ENCODE measurements at places on chromosomes 12 and 14.
A peak's percentile ranks its signal among the peaks of the same experiment; 100 is the strongest.

DNA sequence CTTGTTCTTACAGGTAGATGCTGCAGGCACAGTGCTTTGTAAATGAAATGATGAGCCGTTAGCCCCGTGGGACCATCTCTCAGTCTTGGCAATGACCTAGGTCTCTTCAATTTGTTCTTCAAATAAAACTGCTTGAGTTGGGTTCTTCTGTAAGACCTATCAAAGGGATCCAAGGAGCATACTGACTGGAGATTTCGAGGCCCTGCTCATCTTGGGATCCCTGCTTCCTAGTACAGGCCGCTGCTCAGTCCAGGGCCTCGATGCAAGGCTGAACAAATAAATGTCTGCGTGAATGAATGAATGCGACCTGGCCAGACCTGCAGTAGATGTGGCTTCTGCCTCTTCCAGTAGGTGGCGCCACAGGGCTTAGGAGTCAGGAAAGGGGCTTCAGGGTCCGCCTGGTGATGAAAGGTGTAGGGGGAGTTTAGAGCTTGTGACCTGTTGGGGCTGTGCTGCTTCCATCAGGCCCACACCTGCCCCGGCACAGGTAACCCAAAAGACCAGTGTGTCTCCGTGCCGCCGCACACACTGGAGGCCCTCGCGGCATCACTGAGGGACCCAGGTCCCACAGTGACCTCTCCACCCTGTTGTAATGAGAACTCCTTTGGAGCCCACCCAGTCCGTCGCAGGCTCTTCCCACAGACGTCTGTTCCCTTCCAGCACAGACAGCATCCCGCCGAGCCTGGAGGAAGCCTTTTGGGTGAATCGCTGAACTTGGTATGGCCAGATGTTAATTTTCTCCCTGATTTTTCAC is 4.4 kb downstream of the CACNA1C start:
- DNase-seq: peak; percentile 34

DNA sequence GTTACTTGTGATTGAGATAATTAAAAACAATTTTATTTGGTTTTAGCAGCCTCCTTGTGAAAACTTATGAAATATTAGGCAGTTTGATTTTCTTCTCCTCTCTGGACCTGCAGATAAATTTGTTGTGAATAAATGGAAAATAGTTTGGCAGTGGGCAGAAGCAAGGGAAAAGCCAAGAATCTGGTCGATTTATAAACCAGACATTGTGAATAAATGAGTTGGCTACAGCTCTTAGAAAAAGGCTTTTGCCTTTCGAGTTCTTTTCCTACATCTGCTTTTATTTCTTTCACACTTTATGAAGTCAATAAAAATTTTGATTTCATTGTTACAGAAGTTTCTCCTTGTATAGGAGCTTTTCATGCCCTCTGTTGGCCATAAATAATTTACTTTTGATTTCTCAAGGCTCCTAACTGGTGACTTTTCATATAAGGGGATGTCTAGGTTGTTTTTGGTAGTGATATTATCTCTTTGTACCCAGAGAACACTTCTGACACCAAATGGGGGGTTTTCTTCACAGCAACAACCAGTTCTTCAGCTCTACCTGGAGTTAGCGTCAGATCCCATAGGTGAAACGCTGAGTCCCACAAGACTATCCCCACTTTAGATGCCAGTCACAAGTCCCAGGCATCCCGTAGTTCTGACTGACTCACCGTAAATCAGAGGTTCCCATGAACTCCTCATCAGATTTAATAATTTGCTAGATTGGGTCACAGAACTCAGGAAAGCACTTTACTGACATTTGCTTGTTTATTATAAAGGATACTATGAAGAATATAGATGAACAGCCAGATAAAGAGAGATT is 136.5 kb upstream of the DNM1L start:
- no peak for DNase-seq

GRCh38 chr14:90545966-90546751 is 149.3 kb downstream of the CALM1 start:
- no peak for DNase-seq

GRCh38 chr12:71431991-71432390 is 7.6 kb upstream of the LGR5 start:
- DNase-seq: no peak

DNA sequence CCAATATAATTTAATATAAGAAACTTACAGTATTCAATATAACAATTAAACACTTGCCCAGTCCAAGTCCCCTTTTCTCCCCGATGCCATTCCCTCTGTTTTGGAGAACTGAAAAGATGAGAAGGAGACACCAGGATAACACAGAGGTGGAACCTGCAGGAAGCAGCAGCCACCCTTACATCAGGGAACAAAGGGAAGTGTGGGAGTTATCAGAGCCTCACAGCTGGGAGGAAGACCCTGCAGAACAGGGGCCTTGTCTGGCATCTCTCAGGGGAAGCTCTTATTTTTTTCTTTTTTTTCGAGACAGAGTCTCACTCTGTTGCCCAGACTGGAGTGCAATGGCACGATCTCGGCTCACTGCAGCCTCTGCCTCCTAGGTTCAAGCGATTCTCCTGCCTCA is 52.6 kb downstream of the CALM1 start:
- DNase-seq: no peak

DNA sequence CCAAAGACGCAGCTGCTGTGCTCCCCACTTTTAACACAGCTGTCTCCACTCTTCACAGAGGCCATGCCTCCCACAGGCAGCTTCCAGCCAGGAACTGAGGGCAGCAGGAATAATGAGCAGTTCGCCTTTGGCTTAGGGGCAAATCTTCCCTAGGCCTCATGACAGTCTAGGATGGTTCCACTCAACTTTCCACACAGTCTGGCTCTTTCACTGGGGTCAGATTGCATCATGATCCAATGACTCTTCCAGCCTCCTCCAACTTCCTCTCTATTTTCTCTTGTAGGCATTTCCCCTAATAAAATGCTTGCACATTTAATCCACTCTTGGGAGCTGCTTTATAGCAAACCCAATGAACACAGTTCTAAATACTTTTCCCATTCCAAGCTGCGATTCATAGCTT is 271.6 kb upstream of the ATP2B1 start:
- DNase-seq: no peak

DNA sequence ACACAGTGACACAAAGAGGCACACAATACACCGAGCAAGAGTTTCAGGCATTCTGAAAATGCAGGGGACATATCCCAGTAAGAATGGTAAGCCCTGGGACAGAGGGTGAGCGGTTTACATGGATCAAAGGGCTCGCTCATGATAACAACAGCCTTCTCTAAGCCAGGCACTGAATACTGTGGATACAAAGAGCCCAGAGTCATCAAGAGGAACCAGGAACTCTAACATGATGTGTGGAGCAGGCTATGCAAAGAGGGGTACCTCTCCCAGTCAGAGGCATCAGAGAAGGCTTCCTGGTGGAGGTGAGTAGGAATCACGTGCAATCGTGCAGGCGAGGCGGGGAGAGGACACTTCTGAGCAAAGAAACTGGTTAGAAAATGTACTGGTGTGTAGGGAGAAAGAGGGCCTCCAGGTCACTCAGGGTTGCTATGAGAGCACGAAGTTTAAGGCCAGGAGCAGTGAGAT is 76.9 kb upstream of the EEA1 start:
- no peak for DNase-seq

DNA sequence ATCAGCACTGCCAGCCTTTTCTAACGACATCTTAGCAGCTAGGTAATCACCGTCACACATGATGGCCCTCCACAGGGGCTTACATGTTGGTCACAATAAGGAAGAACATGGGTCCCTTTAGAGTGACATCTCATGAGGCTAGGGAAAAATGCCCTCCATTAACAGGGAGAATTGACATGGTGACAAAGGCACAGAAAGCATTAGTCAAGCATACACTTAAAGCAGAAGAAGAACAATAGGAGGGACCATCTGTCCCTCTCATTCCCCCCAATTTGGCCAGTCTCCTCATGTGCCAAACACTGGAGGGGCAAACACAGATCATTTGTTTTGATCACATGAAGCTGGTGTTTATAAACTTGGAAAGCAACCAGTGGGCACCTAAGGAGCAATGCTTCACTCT is 78.0 kb downstream of the GRIP1 start:
- DNase-seq: no peak

DNA sequence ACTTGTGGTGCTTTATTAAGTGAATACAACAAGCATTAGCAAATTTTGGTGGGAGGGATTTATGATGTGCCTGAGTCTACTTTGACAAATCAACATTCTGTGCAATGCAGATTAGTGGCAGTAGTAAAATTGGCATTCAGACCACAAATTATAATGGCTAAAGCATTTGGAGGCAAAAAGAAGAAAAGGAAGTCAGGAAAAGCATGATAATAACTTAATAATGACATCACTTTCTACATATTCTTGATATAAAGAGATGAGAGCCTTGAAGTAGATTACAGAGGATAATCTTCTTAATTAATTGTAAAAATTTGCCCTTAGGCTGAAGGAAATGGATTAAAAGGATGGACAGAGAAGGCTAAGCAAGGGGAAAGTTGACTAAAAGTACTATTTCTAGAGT is 126.0 kb downstream of the SLC6A15 start:
- DNase-seq: no peak

DNA sequence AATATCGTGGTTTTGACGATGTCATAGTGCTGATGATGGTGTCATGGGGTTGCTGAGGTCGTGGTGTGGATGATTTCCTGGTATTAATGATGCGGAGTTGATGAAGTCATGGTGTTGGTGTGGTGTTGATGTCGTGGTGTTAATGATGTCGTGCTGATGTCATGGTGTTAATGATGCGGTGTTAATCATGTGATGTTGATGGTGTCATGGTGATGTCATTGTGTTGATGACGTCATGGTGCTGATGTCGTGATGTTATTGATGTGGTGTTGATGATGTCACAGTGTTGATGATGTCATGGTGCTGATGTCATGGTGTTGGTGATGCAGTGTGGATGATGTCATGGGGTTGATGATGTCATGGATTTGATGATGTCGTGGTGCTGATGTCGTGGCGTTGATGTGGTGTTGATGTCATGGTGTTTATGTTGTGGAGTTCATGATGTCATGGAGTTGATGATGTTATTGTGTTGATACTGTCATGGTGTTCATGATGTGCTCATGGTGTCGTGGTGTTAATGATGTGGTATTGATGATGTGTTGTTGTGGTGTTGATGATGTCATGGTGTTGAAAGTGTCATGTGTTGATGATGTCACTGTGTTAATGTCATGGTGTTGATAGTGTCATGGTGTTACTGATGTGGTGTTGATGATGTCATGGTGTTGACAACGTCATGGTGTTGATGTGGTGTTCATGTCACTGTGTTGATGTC is 48.5 kb upstream of the RIMBP2 start:
- DNase-seq: no peak

- DNase-seq: no peak
Measured at GRCh38 chr12:118238888-118239287, 103.0 kb downstream of the PEBP1 start.

DNA sequence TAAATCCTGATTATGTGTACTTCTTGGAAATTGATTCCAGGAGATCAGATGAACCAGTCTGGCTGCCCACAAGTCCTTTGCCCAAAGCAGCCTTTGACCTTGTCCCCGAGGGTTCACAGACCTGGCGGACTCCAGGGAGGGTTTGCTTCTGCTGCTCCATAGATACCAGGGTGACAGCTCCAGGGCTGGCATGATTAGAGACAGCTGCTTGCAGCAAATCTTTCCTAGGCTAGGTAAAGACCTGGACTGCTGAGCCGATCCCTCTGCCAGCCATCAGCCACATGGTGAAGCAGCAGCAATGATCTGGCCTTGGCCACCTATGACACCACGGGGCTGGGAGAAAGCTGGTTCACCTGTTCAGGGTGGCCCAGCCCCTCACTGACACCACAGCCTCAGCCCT is 10.1 kb upstream of the TBX5 start:
- no peak for DNase-seq

- no peak for DNase-seq
Measured at GRCh38 chr12:83807871-83808270, 1104.7 kb downstream of the SLC6A15 start.

DNA sequence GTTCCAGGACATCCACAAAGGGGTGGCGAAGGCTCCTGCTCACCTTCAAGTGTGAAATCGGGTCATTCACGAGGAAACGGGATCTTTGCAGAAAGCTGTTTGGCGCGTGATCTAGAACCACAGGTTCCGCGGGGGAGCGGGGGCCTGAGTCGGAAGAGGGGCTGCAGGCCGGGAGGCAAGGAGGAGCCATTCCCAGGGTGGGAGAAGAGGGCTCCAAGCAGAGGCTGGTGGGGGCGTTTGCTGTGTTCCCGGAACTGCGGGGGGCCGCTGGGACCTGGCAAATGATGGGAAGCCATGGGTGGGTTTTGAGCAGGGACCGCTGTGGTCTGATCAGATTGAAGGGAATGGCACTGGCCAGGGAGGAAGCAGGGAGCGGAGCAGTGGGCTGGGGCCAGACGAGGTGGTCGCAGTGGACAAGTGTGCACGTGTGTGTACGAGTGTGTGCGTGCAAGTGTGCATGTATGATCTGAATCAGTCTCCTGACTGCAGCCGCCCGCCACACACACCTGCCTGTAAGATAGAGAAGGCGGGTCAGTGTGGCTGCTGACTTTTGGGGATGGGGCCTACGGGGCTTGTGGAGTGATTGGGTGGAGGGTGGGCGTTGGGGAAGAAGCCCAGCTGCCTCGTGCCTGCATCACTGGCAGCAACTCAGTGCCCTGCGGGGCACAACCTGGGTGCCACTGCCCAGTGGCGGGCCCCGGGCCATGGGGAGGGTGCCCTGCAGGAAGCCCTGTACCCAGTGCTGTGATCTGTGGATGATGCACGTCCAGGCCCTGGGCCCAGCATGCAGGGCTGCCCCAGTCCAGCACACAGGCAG is 141.9 kb downstream of the KIF26A start:
- no peak for DNase-seq

DNA sequence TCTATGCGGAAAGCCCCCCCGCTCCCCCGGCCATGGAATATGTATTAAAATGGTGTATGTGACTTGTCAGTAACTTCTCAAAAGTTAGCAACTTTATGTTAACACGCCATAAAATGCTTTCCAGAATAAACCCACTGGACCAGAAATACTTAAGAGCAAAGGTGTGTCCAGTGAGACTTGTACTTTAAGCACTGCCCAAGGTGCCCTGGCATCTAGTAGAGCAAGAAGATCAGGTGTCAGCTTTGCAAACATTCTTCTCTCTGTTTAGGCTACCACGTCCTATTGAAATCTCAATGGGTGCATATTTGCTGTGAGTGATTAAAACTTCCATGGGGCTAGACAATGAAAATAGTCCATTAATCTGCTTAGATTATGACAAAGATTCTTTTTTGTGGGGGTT is 201.2 kb downstream of the ESR2 start:
- no peak for DNase-seq
